ENCODE measurements at places on chromosomes 6 and 20.

DNA sequence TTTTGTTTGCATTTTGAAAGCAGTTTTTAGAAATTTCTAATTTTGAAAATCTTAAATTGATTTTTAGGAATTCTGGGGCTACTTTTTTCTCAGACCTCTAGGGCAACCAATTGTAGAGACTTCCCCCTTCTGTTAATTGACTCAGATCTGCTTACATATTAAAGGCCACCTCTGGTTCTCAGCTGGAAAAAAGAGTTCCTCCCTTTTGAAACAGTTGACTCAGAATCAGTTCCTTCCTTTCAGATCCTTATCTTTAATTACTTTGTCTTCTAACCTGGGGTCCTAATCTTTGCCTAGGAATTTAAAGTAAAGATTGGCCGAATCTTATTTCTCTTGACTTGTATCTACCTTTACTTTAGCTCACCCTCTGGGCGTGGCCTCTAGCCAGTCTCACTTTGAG lies 146.8 kb downstream of the LAMA2 start:
- DNase-seq: no peak

DNA sequence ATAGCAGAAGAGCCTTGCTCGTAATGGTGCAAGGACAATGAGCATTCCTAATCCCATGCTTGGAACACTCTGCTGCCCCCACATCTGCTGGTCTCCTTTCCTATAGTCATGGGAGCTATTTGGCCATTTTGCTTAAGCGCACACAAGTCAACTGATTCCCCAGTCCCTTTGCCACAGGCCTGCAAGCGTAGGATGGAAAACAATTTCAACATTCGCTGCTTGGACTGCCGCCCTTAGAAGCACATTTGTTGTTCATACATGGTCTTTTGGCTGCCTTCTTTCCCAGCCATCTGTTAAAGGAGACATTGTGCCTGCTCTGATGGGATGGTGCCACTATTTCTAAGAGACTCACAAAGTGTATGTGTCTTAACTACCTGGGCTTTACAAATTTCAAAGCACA lies 96.9 kb downstream of the RFX6 start:
- DNase-seq: no peak

- no peak for DNase-seq
Observed at GRCh38 chr6:22020299-22021003, 276.4 kb downstream of the PRL start.

DNA sequence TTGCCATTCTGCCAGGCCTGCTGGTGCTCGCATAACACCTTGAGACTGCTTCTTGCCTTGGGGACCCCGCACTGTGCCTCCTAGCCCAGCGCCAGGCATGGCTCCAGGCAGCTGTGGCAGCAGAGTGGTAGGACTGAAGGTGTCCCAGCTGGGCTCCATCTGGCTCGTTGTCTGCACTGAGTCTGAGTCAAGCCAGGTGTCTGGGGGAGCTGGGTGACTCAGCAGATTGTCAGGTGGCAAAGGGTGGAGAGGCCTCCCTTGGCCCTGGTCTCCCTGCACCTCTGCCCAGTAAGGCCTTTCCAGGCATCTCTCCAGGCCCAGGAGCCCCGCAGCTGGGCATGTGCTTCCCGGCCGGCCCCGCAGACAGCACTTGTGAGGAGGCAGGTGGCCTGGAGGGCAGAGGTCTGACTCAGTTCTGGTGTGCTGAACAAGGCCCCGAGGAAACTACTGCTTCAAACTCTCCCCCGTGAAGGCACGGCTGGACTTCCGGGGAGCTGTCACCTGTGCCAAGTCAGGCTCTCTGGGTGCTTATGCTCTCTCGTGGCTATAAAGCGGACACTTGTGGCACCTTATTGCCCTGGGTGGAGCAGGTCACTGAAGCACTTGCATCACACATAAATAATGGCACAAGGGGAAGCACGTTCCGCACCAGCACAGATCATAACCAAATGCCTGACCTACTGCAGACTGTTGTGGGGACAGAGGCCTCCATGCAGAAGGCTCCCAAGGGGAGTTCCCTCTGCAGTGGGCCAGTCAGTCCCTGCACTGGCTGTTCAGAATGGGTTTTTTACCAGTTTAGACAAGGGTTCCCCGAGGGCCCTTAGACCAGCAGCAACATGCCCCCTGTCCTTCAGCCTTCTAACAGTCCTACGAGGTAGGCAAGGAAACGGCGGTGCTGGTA lies 27.5 kb downstream of the FOXC1 start:
- DNase-seq: no peak

DNA sequence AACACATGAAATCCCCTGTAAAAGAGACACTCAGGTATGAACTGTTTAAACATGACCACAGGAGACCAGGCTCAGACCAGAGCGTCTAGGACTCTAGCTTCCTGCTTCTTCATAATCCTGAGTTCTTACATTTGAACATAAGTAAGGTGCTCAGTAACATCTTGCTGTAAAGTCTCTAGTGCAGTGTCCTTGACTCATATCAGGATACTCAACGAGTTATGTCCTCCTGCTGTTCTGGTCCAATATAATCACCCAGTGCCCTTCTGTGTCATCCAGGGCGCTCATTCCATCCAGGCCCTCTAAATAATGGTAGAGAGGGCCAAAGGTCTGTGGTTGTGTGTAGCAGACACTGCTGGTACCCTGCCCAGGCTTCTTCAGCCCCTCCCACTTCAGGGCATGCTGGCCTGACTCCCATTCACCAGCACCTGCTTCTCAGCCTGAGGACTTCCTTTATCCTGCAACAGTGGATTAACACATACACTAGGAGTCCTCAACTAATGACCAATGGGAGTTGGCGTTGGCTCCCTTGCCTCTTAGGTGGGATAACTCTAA lies 66.8 kb upstream of the MOCS1 start:
- no peak for DNase-seq

GRCh38 chr6:127980996-127981395 lies 80.1 kb upstream of the THEMIS start:
- no peak for DNase-seq

Data from activated CD4-positive, alpha-beta T cell treated with anti-CD3 and anti-CD28 coated beads for 4 hours (primary cell).